ENCODE measurements at places on chromosomes 6 and 20.
A peak's percentile ranks its signal among the peaks of the same experiment; 100 is the strongest.

DNA sequence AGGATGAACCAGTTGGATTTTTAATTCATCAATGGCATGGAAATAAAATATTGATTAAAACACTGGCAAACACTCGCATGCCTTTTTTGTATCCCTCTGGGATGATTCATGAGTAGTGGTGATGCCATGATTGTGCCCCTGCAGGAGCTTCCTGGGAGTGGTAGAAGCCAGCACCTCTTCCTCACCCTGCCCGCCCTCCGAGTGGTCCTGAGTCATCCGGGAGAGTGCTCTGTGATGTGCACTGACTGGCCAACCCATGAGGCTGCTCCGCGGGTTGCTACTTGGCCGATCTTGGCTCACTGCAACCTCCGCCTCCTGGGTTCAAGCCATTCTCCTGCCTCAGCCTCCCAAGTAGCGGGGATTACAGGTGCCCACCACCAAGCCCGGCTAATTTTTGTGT, 27.4 kb downstream of the GJA10 start:
- no peak for DNase-seq

GRCh38 chr6:34085453-34086170, 60.3 kb downstream of the GRM4 start:
- no peak for DNase-seq

DNA sequence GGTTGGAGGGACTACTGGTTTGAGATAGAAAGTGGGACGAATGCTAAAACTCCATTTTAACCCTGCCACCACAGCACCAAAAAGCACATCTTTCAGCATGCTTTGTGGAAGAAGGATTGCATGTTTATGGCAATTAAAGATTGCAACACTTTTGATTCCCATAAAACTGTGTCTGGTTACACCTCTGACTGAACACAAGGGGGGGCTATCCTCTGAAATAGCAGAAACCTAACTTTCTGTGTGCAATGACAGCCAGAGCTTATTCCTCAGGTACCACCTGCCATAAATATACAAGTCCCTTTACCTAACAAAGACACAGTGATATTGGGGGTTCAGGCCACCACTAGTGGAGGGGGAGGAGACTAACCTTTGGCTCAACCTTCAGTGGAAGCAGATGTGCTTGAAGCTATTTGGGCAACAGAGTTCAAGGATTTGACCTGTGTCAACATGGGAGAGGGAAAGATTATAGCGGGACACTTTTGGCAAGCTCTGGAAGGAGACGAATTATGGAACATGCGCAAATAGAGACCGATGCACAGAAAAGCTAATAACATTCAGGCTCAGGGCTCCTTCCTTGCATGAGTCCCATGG, 9.6 kb upstream of the PLG start:
- no peak for DNase-seq

DNA sequence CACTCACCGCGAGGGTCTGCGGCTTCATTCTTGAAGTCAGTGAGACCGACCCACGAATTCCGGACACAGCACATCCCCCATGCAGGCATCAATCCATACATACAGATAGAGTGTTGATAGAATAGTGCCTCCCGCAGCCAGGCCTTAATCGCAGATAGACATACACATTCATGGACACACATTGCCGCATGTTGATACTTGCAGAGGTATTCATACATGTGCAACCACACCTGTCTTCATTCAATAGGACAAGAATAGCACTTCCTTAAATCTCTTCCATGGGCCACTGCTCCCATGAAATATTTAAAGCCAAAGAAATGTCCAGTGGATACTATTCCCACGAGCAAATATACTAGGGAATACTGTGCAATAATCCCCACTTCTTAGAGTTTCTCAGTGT, 170.5 kb downstream of the FRK start:
- no peak for DNase-seq

DNA sequence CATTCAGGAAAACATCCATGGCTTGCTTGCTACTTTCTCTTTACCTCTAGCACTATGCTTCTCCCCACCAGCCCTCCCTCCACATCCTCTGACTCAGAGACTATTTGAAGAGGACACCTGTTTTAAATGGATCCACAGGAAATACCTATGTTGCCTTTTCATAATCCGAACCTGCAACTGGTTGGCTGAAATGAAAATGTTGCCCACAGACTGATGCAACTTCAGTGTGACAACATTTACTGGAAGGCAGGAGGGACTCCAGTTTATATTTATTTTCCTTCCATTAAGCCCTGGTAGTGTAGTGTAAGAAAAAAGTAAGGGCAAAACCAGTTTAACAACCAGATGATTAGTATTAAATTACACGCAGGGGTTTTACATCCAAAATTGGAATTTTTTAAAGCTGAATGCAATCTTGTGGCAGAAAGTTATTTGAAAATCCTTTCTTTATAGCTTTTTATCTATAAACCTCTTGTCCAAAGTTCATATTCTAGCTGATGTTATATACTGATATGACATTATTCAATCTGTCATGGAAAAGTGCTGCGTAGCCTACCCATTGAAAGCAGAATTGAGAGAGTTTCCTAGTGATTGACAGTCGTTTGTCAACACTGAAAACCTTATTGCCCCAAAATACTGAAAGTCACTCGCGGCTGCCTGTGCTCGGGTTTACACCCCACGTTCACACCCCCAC, 881 bp upstream of the AIG1 start:
- DNase-seq: no peak

- peak; percentile 43 for DNase-seq
Observed at GRCh38 chr20:3407771-3408637, 535 bp upstream of the DNAAF9 start.

GRCh38 chr6:39347906-39348585, 25.5 kb upstream of the KCNK16 start:
- DNase-seq: peak; percentile 18

DNA sequence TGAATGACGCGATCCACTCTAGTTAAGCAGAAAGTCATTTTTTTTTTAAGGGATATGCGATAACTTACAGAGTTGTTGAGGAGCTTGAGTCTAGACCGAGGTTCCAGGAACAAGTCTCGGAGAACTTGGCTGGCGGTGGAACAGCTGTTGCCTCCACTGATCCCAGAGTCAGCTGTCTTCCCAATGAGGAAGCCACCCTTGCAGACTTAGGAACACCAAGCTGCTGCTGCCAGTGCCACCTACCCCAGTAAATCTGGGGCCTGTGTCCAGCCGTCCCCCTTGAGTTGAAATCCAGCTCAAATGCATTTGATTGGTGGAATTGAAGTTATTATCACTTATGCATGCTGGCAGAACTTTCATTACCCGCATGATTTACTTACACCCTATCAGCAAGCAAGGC, 6.7 kb downstream of the PFDN4 start:
- DNase-seq: no peak

All from central memory CD8-positive, alpha-beta T cell (primary cell).